ENCODE measurements at places on chromosomes 7 and 10.

GRCh38 chr7:138889582-138890498 is 91.3 kb downstream of the KIAA1549 start:
- DNase-seq: no peak

GRCh38 chr7:74570533-74571156 is 86.9 kb upstream of the GTF2I start:
- DNase-seq: no peak

- no peak for DNase-seq
Observed at GRCh38 chr10:108521827-108522492, 1357.5 kb upstream of the SORCS1 start.

DNA sequence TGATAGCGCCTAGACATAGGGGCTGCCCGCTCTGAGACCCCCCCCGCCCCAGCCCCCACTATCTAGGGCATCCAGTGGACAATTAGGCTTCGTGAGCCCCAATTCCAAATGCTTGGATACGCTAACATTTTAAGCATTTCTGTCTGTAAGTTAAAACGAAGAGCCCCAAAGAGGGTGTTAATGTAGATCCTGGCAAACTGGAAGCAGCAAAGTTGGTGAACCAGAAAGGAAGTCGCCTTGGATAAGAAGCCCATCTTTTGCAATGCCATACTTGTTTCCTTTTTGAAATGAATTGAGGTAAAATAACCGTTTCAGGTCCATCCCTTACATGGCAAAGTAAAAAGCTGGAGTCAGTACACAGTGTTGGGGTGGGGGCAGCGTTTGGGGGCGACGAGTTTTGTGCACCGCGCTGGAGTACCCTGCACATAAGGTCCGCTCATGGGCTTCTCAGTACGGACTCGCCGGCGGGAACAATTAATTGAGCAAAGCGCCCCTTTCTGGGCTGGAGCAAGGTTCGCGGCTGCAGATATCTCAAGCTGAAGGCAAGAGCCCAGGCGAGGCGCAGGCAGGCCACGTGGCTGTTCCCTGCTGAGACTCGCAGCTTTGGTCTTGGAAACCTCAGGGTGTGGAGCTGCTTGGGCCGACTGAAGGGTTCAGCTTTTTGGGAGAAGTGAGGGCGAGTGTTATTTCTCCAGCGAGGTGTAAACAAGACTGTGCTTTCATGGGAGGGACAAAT is 1.4 kb upstream of the TWIST1 start:
- no peak for DNase-seq

- no peak for DNase-seq
Observed at GRCh38 chr10:8460626-8461025, 406.1 kb downstream of the GATA3 start.

Measured in brain microvascular endothelial cell (primary cell).